KBM-7 (cell line): ENCODE measurements at places on chromosomes 7 and 10.

- no peak for DNase-seq
These were observed 109.5 kb downstream of the NRF1 start for GRCh38 chr7:129721068-129721467.

DNA sequence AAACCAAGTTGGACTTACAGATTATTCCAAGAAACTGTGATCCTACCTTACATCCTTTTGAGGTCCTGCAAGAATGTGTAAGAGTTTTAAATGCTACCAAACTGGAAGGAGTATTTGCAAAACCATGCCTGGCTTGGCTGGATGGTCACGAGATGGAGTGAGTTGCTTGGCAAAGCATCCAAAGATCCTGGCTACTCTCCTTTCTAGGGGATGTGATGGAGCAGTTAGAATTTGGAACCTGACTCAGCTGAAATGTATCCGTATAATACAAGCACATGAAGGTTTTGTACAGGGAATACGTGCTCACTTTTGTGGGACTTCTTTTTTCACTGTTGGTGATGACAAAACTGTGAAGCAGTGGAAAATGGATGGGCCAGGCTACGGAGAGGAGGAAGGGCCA lies 13.3 kb upstream of the SYPL1 start:
- no peak for DNase-seq

GRCh38 chr7:138246428-138246827 lies 170.2 kb downstream of the AKR1D1 start:
- DNase-seq: no peak

DNA sequence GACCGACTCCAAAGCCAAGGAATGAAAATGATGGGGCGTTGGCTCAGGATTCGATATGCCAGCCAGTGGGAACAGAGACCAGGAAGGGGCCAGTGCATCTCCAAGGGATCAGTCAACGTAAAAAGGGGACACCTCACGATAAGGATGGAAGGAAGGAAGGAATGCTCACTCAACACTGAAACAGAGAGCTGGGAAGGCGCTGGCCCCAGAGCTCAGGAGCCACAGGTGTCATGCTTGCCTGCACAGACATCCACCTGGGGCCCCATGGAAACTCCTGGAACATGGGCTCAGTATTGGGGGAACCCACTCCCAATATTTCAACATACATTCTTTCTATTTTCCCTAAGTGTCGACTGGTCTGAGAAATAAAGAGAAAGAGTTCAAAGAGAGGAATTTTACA lies 5.3 kb downstream of the MMRN2 start:
- DNase-seq: no peak

DNA sequence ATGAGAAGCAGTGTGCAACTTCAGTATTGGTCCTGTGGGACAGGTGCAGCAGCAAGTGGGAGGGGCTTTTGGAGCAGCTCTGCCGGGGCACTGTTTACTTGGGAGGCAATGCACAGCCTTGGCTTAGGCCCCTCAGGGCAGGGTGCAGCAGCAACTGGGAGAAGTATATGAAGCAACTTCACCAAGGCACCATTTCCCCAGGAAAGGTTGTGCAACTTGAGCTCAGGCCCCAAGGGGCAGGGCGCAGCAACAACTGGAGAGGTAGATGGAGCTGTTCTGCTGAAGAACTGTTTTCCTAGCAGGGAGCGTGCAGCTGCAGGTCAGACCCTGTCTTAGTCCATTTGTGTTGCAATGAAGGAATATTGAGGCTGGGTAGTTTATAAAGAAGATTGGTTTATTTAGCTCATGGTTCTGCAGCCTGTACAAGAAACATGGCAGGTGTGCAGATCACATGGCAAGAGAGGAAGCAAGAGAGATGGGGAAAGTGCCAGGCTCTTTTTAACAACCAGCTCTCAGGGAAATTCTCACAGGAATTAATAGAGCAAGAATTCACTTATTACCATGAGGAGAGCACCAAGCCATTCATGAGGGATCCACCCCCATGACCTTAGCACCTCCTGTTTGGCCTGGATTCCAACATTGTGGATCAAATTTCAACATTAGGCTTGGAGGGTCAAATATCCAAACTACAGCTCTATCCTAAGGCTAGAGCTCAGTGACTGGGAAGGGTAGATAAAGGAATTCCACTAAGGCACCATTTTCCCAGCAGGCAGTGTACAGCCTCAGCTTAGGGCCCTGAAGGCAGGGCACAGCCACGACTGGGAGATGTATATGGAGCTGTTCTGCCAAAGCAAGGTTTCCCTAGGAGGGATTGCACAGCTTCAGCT lies 10.9 kb downstream of the GPR141 start:
- no peak for DNase-seq

DNA sequence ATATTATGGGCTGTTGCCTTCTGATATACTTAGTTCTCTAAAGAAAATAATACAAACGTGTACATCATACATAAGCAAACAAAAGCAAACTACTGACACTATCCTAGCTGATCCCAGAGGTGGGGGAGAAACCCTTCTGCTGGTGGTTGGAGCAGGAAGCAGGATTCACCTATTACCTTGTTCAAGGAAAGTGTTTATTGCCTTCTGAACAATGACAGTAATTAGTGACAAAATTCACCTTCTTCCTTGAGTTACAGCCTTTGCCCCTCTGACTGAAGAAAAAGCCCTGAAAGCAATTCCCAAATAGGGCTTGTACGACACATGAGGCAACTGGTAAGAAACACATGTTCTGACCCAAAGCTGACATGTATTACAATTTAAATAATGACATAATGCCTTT lies 118.8 kb upstream of the AKR1E2 start:
- DNase-seq: no peak
